ELR (cell line): ENCODE measurements at places on chromosomes 7 and 10.

DNA sequence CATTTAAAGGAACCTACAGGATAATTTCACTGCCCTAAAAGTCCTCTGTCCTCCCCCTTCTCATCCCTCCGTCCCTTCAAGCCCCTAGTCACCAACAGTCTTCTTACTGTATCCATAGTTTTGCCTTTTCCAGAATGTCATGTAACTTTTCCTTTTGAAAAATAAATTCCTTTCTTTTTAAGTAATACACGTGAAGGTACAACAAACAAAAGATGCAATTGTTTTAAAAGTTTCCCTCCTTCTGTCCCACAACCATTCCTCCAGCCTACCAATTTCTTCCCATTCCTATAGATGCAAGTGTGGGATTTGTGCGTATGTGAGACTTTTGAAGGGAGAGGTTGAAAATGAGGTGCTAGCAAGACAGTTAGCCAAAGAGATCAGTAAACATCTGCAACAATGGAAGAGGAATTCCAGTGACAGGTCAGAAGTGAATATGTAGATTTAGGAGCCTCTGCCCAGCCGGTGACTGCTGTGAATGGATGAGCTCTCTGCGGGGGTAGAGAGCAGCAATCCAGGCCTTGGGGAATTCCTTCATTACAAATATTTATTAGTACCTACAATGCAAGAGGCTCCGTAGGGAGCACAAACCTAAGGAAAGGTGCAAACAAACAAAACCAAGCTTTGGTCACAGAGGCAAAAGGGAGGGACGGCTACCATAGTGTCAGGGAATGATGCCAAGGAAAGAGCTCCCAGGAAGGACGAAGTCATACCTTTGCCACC is 243.6 kb downstream of the SKIDA1 start:
- DNase-seq: no peak

DNA sequence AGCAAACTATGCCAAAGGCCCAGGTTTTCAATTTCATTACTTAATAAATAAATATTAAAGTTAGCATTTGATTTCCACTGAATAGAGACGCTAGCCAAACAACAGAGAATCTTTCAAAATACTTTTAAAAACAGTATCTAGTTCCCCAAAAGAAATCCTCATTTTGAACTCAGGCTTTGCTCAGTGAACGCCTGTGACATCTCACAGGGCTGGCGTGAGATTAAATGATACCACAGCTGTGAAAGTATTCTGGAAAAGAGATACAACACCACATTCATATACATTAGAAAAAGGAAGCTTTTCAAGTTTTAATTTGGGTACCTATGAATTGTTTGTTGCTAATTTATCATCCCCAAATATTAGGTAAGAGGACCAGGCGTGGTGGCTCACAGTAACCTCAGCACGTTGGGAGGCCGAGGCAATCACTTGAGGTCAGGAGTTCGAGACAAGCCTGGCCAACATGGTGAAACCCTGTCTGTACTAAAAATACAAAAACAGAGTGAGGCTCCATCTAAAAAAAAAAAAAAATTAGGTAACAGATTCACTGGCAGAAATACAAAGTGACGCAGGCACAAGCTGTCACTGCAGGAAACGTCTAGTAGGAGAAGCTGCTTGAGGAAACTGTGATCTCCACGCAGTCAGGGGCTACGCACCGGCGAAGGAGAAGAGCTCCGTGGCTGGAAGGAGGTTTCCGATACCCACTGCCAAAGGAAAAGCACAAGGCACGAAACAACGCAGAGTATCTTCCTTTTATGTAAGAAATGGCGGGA is 50.0 kb downstream of the AMZ1 start:
- no peak for DNase-seq

DNA sequence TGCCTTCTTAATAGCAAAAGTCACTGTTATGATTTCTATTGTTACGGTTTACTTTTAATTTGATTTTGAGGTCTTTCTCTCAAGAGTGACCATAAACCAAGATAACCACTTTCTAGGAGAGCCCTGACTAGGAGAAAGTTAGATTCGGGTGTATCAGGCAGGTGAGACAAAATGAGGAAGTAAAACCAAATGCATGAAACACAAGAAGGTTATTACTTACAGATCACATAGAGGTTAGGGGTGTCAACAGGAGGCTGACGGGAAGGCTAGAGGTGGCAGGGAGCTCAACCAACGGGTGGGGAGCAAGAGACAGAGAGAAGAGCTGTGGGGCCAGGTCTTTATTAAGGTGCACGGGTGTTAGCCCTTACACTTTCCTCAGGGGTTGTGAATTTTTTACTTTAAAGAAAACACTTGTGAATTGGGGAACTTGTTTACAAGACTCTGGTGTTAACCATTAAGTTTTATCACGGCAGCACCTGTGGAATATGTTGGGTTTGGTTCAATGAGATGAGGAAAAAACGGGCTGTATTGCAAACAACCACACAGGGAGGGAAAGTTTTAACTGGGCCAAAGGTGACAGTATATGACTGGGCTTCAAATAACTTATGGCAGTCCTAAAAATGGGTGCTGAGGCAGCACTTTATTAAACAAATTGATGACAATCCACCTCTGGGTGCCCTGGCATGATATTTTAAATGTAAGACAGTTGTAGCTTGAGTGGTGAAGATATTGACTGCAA is 154.9 kb downstream of the SDHAF3 start:
- no peak for DNase-seq

GRCh38 chr10:130453721-130454542 is 317.7 kb downstream of the GLRX3 start:
- no peak for DNase-seq

DNA sequence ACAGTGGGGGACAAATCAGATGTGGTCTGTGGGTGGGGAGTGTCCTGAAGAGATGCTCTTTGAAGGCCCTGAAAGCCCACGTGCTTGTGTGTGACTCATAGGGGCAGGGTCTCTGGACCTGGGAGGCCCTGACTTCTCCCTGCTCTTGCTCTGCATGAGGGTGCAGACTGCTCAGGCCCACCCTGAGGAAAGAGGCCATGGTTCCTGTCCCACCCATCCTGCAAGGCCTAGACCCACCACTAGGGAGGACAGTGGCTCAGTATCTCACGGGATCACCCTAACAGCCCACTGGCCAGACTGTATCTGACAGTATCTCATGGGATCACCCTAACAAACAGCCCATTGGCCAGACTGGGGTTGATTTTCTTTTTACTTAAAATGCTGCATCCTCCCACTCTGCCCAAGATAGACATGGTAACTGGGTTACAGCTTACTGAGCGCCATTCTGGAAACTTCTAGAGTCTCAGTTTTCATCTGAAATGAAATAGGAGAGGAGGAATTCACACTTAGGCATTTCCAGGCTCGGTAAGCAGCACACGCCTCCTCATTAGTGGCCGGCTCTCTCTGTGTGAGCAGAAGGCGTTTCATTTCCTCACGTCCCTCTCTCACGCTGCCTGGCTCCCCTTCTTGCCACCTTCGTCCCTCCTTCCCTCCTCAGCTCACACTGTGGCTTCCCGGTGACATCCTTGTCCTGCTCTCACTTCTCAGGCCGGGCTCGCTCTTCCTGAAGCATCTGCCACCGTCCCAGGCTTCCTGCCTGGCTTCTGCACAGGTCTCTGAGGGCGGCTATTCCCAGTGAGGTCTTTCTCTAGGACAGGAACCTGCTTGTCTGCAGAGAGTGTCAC is 242.6 kb downstream of the GLRX3 start:
- DNase-seq: no peak

DNA sequence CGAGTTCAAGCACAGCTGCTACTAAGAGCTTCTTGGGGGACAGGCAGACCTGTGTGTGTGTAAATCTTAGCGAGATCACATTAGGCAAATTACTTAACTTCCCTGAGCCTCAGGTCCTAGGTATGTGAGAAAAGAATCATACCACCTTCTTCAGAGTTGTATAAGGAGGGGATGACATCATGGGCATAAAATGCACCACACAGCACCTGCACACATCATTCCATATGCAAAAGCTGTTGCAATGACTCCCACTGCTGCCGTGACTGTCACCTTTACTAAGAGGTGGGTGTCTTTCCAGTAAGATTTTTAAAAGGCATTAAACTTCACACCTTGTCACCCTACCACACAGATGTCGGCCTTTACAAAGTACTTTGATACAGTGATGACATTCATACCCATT is 146.0 kb downstream of the FANK1 start:
- DNase-seq: no peak

- DNase-seq: no peak
These were observed 19.7 kb downstream of the AQP1 start for GRCh38 chr7:30931161-30931928.

DNA sequence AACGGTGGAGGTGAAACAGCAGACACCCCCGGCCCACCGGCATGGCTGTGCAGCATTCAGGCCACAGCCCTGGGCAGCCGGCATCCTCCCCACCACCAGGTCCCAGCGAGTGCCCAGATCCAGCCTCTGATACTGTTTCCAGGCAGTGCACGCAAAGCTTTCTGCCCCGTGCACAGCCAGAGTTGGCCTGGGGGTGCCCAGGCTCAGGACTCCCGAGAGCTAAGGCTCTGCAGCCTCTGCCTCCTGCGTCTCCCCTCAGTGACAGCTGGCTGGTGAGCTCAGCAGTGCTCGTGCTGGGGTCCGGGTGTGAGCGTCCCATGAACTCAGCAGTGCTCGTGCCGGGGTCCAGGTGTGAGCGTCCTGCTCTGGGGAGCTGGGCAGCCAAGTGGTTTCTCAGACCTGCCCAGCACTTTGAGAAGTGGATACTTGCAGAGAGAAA is 65.4 kb downstream of the CFAP46 start:
- no peak for DNase-seq

GRCh38 chr7:129951226-129952085 is 1.3 kb downstream of the UBE2H start:
- DNase-seq: peak; percentile 50

DNA sequence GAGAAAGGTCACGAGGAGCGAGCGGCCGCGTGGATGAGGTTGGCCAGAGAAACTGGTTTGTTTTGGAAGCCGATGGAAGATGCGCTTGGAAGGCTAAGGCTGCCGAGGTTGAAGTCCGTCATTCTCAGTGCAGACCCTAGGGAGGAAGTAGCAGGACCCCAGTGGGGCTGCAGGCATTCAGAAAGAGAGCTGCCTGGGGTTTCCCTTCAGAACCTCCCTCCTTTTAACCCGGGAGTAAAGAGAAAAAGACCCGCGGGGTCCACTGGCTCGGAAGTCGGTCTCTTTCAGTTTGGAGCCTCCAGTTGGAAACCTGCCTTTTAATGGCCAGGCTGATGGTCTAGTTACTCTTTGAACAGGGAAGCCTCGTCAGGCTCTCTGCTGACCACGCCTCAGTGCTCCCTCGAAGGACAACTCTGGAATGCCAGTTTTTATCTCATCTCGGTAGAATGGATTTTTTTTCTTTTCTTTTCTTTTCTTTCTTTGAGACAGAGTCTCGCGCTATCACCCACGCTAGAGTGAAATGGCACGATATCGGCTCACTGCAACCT is 188.6 kb downstream of the CUX1 start:
- DNase-seq: no peak

- DNase-seq: no peak
These were observed 119.5 kb downstream of the CCSER2 start for GRCh38 chr10:84447701-84448400.

- DNase-seq: no peak
These were observed 157.2 kb upstream of the KAT6B start for GRCh38 chr10:74669210-74669609.

GRCh38 chr7:158495786-158496185 is 91.8 kb downstream of the PTPRN2 start:
- DNase-seq: peak; percentile 9

DNA sequence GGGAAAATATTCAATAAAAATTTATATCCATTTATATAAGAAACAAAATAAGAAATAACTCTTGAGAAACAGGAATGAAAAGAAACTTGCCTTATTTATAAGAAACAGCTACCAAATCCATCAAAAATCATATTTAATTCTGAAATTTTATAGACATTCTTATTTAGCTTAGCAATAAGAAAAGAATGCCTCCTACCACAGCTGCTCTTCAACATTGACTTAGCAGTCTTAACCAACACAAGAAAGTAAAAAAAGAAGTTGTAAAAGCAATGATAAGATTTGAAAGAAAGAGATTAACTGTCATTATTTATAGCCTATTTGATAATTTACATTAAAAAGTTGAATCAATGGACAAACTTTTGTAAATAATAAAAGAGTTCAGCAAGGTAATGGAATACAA is 212.8 kb downstream of the ZNF365 start:
- DNase-seq: no peak

DNA sequence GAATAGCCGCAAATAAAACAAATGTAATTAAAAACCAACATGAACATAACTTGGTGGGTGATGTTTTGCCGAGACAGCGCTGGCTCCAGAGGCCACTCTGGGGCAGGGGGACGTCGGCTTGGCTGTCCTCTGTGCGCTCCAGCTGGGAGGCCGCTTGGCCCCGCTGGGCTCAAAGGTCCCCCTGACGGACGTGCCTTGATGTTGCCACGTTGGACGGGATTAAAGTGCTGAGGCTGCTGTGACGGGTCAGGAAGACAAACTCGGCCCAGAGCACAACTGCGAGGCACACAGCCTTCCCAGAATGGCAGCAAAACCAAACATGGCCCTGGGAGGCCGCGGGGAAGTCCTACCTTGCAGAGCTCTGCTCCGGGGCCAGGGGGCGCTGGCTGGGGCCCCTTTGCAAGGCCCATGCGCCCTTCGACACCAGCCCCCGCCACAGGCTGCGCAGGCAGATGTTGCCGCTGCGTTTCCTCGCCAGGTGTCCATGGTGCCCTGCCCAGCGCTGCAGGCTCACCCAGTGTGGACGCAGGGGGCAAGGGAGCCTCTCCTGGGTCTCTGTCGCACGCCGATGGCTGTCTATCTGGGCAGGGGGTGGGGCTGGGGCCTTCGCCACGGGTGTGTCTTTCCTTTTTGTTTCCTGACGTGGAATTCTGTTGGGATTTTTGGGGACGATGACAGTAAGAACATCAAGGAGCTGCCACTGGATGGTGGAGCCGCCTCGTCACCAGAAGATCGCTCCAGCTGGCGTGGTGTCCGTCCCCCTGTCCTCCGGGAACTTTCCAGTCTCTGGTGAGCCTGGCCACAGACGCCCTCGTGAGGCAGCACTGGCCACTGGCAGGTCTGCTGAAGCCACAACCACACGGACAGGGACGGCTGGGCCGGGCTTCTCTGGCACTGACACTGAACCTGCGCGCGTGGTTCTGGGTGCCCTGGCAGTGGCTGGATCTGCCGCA is 99.6 kb upstream of the DIP2C start:
- peak; percentile 55 for DNase-seq

GRCh38 chr10:43403911-43404703 is 4.9 kb downstream of the HNRNPF start:
- peak; percentile 63 for DNase-seq

- no peak for DNase-seq
These were observed 607 bp upstream of the SMO start for GRCh38 chr7:129187681-129188371.

GRCh38 chr7:585229-585711 is 65.6 kb upstream of the PDGFA start:
- no peak for DNase-seq

- no peak for DNase-seq
These were observed 142.4 kb upstream of the BMPER start for GRCh38 chr7:33762911-33763306.

GRCh38 chr7:28732071-28732869 is 225.9 kb downstream of the TRIL start:
- DNase-seq: peak; percentile 31

- peak; percentile 100 for DNase-seq
These were observed 65.5 kb downstream of the CUX1 start for GRCh38 chr7:101882595-101883564.

- DNase-seq: peak; percentile 25
These were observed 4.3 kb upstream of the GPNMB start for GRCh38 chr7:23242321-23242720.

GRCh38 chr7:30476459-30477145 is 2.0 kb downstream of the NOD1 start:
- DNase-seq: no peak
